Stimulated activated naive CD8-positive, alpha-beta T cell treated with anti-CD3 and anti-CD28 coated beads, Interleukin-15, Interleukin-2, amounts not matched to agents 100 U/mL and 50 U/mL, for 24 hours (primary cell): ENCODE measurements at places on chromosomes 12 and 14.

GRCh38 chr12:10341892-10342509 lies 34.3 kb downstream of the KLRD1 start:
- DNase-seq: no peak

- DNase-seq: no peak
Observed at GRCh38 chr14:99242816-99243721, 28.9 kb downstream of the BCL11B start.

DNA sequence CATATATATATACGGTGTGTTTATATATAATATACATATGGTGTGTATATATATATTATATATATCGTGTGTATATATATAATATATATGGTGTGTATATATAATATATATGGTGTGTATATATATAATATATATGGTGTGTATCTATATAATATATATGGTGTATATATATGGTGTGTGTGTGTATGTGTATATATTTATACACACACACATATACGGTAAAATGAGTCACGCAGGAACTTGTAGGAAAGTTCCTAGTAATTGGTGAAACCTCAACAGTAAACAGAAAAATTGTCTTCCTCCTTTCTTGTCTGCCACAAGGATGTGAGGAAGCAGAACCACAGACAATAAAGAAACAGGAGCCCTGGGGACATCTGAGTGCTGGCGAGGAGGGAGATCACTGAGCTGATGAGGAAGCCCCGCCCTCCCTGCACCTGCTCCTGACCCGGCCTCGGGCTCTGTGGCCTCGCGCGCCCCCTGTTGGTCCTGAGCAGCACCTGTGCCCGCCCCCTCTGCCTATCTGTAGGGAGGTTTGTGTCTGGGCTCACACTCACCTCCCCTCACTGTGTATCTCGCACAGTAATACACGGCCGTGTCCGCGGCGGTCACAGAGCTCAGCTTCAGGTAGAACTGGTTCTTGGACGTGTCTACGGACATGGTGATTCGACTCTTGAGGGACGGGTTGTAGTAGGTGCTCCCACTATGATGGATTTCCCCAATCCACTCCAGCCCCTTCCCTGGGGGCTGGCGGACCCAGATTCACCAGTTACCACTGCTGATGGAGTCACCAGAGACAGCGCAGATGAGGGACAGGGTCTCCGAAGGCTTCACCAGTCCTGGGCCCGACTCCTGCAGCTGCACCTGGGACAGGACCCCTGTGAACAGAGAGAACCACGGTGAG lies 1079.4 kb downstream of the TMEM121 start:
- DNase-seq: peak; percentile 89

- DNase-seq: no peak
Observed at GRCh38 chr14:92362781-92363235, 39.8 kb downstream of the SLC24A4 start.

DNA sequence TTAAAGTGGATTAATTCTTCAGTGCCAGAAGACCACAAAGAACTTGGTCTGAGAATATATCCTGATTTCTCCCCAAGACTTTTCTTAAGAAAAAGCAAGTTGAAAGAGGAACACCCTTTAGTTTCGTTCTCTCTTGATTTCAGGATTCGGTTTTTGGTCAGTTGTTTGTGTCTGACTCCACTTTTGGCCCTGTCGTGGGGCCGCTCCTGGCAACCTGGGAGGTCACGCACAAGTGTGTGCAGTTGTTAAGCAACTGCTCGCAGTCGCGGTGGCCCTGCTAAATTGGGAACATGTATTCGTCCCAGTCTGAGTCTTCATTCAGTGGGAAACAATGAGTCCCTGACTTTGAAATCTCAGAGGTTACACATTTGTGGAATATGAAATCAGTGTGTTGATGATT lies 68.7 kb downstream of the RGS6 start:
- DNase-seq: no peak

- no peak for DNase-seq
Observed at GRCh38 chr14:36173161-36173560, 3.4 kb downstream of the PTCSC3 start.

- DNase-seq: peak; percentile 62
Observed at GRCh38 chr12:6635856-6636531, at the start of gene LPAR5. LPAR5 (minus strand) TSS chr12:6635959; CDS start chr12:6621248, 14,711 bp downstream.

DNA sequence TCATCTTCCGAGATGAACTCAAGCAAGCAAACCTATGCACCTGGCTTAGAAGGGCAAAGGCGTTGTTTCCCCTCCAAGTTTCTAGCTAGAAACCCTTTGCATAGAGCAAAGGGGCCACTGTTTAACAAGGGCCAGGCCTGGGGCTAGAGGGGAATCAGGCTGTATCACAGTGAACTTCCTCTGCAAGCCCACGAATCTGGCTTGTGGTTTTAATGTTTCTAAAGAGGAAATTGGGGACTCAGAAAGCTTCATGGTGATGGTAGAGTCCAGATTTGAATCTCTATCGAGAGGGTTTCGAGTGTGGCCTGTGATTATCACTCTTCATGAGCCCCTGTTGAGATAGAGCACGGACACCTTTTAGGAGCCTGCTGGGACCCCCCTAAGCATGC lies 189.9 kb downstream of the VRK1 start:
- DNase-seq: no peak

- DNase-seq: no peak
Observed at GRCh38 chr12:82593901-82594396, 92.8 kb upstream of the TMTC2 start.

DNA sequence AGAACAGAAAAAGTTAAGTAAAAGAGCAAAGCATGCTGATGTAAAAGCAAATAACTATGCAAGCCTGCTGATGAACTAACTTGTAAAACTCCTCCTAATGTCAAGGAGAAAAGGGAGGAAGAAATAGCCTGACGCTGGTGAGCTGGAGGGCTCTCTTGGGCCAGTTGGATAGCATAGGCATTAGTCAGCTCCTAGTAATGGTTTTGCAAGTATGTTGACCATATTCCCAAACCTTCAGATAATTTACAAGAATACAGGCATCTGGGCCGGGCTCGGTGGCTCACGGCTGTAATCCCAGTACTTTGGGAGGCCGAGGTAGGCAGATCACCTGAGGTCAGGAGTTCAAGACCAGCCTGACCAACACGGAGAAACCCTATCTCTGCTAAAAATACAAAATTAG lies 871.4 kb downstream of the C12orf50 start:
- no peak for DNase-seq

- DNase-seq: no peak
Observed at GRCh38 chr14:82755923-82756322, 1222.3 kb upstream of the SEL1L start.

GRCh38 chr12:26250801-26251200 lies 55.4 kb downstream of the SSPN start:
- no peak for DNase-seq

GRCh38 chr12:129550353-129550752 lies 353.5 kb downstream of the TMEM132D start:
- no peak for DNase-seq

- no peak for DNase-seq
Observed at GRCh38 chr12:2553388-2554126, 241.2 kb upstream of the FKBP4 start.

DNA sequence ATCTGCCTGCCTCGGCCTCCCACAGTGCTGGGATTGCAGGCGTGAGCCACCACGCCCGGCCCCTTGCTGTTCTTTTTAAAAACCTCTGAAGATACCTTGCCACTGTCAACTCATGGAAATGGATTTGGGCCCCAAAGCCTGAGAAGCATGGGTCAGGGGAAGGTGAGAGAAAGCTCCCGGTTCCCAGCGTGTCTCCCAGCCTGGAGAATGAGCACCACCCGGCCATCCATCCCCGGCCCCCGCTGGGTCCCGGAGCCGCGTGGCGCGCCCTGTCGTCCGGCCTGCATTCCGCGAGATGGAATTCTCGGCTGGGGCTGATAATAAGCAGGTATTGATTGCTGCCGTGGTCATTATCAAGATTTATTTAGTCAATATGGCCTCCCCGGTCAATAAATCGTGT lies 126.5 kb upstream of the MYL2 start:
- DNase-seq: no peak

- DNase-seq: no peak
Observed at GRCh38 chr14:97806891-97807290, 1009.7 kb downstream of the VRK1 start.

GRCh38 chr14:90880282-90880681 lies 64.1 kb upstream of the TTC7B start:
- DNase-seq: no peak

DNA sequence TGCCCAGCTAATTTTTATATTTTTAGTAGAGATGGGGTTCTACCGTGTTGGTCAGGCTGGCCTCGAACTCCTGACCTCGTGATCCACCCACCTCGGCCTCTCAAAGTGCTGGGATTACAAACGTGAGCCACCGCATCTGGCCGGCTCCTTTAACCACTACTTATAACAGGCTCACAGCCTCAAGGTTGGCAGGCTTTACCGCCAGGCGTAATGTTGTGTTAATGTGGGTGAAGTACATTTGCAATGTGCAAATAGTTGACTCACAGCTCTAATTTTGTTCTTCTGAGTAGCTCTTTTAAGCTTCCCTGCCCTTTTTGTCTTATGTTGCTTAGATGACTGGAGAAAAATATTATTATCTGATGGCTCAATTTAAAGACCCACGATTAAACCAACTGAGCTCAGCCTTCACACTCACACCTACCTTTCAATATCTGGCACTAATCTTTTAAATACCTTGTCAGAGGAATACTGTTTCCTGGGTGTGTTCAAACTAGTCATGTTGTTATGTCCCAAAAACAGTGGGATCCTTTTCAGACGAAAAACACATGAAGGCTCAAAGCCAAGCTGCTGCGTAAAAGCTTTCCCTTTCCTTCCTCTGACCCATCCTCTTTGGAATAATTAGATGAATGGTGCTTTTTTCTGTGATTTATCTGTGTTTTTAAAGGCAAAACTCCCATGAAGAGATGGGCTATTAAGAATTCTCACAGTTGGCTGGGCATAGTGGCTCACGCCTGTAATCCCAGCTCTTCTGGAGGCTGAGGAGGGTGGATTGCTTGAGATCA lies 57.2 kb upstream of the USP44 start:
- DNase-seq: no peak

DNA sequence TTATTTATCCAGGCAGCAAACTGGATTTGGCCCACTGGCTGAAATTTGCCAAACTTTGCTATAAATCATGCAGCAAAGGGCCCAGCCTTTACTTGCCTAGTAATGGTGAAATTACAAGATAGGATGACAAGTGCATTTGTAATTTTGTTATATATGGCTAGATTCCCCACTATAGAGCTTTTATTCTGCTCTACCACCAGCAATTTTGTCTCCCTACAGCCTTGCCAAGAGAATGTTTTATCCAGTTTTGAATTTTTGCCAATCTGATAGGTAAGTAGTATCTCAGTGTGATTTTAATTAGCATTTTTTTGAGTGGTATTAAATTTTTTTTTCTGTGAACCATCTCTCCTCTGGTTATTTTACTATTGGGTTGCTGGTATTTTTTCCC lies 161.6 kb downstream of the SLC41A2 start:
- DNase-seq: no peak

GRCh38 chr14:66135831-66136230 lies 350.3 kb upstream of the CCDC196 start:
- no peak for DNase-seq

- DNase-seq: peak; percentile 78
Observed at GRCh38 chr12:6635375-6635855, 344 bp downstream of the LPAR5 start.

- DNase-seq: no peak
Observed at GRCh38 chr12:124837958-124838803, 25.5 kb downstream of the SCARB1 start.

DNA sequence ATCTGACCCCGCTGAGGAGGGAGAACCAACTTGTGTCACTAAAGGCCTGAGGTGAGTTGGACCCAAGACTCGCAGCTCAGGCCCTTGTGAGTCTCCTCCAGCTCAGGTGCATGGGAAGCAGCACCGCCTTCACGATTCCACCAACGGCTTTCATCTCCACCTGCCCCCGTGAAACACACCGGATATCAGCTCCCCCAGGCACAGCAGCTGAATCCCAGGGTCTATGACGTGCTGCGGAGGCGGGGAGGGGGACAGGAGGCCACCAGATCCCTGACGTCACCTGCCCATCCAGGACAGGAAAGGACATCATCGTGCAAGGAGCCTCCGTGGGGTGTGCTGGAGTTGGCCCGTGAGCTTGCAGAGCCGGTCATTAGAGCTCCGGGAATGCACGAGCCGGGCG lies 18.5 kb upstream of the SFSWAP start:
- no peak for DNase-seq

DNA sequence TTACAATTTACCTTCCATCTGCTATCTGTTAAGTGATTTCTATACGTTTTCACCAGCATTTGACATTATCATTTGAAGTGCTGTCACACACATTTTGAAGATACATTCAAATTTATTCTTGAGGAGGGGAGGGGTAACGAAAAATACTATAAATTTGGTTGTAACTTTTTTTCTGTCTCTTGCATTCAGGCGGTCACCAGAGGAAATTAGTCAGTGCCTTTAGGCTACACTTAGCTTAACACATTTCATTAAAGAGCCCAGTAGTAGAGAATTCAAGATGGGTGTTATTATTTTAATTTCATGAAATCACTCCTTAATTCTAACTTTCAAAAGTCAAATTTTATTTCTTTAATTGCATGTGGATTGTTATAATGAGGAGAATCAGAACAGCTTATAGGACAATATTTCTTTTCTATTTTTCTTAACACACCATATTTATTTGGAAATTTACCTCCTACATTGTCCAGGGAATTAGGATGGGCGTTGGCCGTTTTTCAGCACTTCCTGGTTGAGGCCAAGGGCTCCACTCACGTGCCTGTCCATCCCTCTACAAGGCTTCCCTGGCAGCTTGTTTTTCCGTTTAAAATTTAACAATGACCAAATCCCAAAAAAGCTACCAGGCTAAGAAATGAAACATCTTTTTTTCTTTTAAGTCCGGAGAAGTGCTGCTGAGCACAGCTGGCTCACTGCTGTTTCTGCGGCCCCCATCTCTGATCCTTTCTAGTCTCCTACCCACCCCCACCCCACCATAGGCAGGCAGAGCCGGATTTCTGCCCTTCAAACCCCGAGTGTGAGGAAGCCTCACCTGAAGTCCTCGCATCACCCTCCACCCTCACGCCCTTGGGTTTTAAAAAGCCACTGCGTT lies 1.1 kb upstream of the FAR2 start:
- no peak for DNase-seq

DNA sequence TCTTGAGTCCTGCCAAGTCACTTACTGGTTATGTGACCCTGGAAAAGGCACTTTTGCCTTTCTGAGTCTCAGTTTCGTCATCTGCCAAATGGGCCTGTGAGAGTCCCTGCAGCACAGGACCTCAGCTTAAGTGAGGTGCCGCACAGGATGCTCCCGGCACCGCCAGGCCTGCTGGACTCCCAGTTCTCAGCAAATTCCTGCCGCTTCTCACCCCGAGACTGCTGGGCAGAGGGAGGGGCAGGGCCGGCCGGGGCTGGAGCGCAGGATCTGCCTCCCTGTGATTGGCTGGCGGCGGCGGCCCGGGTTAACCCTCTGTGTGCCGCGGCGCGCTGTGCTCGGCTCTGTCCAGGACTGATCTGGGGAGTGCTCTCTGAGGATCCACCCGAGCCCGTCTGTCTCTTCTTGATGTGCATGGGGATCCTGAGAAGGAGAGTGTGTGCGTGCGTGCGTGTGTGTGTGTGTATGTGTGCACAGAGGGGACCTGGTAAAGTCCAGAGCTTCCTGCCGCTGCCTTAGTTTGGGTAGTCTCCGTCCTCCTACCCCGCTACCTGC lies 8.6 kb downstream of the SETD1B start:
- peak; percentile 61 for DNase-seq

GRCh38 chr14:100539003-100539660 lies 48.1 kb downstream of the BEGAIN start:
- no peak for DNase-seq

GRCh38 chr12:60333461-60333860 lies 737.6 kb downstream of the SLC16A7 start:
- no peak for DNase-seq
